Activated T-helper 2 cell treated with anti-CD3 and anti-CD28 coated beads, Interferon-gamma antibody, Interleukin-2, Interleukin-4, amounts not matched to agents 10 μg/mL and 5 μg/mL and 100 μg/mL, durations not matched to agents 14 hours and 24 hours and 36 hours (primary cell): ENCODE measurements at places on chromosomes 1 and 21.

- DNase-seq: no peak
These were observed 50.9 kb upstream of the PTGS2 start for GRCh38 chr1:186730951-186731729.

GRCh38 chr1:58989845-58990244 lies 206.0 kb upstream of the JUN start:
- DNase-seq: no peak

DNA sequence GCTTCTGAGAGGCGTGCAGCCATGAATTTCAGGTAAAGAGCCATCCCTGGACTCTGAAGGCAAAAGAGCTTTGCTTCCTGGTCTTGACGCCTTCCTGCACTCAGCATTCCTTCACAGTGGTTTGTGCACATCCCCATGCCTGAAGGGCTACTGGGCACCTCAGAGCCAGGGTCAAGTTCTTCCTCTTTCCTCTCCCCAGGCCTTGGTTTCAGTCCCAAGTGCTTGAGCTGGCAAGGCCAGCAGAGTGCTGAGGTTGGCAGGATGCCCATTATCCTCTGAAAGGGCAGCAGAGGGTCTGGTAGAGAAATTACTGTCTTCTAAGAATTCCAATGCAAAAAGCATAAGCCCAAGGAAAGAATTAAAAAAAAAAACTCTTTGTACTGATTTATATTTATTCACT lies 1064.9 kb downstream of the TTLL7 start:
- DNase-seq: no peak

DNA sequence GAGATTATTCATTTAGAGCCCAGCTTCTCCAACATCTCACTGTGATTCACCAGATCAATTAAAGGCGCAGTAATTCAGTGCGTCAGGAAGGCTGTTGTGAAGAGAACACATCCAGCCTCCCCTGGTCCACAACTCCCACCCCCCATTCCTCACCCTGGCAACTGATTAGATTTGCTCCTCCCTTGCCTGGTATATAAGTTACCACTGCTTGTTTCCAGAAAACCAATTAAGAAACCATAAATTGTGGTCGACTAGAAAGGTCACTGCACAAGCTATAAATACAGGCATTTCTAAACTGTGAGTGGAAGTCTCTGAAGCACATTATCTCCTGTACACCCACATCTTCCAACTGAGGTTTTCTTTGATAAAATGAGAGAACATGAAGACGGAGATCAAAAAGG lies 41.9 kb downstream of the FAM163A start:
- DNase-seq: no peak

- DNase-seq: no peak
These were observed 244.7 kb downstream of the PTPRU start for GRCh38 chr1:29481031-29481430.

GRCh38 chr21:28485301-28486022 lies 507.2 kb downstream of the LTN1 start:
- no peak for DNase-seq

- DNase-seq: no peak
These were observed 21.5 kb downstream of the CDC73 start for GRCh38 chr1:193143285-193143684.

DNA sequence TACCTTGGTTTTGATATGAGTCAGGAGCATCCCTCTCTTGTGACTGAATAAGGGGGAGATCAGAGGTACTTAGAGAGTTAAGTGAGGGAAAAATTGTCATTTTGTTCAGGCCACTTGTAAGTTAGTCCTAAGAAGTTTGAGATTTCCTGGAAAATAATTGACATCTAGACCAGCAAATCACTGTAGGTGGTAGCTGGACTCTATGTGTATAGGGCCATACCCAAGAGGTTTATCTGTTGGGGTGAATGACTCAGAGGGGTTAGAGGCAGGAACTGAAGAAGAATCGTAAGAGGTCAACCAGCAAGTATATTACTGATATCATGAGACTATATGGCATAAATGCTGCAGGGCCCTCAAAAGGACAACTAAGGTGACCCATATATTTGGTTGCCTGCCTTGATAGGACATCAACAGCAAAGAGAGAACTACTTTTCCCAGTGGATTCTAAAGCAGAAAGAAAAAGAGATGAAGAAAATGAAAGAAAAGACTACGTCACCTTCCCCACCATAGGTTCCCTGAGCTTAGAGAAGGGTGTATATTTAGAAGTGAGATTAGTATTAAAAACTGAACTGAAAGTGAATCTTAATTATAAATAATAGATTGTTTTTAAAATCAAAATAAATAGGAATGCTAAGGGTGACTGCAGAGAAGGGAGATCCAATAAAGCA lies 8.0 kb upstream of the RNPC3 start:
- no peak for DNase-seq

DNA sequence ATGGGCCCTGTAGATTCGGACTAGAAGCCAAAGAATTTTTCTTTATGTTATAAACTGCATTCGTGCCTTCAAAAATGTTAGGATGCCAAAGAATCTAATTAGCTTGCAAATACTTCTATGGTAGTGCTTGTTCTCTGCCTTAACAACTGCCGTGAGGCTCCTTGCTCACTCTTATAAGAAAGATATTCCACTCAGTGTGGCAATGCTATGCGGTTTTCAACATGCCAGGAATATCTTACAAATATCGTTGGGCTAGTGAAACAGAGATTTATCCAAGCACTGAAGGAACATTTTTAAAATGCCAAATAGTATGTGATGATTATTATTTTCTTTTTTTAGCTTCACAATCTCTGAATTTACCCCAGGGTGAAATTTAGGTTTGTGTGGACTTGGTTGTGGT lies 198.2 kb downstream of the GREM2 start:
- DNase-seq: no peak

- DNase-seq: no peak
These were observed 185.1 kb upstream of the GREM2 start for GRCh38 chr1:240797050-240797449.

DNA sequence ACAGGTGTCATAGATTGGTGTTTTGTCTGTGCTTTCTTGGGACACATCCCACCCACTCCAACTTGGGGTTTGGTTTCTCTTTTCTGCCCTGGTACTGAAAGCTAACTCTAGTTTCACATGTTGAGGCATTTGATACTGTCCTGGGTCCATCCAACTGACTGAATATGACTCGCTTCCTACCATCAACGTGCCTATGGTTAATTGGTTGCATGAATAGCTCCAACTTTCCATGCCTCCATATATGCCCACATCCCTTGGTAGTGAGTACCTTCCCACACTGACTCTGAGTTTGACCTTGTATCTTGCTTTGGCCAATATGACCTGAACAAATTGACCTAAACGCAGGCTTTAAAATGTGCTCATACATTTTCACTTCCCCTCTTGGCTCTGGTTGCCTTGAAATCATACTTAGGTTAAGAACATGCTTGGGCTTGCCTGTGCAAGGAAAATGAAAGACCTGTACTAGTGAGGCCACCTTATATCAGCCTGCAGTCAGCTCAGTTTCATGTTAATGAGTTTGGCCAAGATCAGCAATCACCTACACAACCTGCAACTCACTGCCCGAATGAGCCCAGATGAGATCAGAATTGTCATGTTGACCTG lies 81.0 kb upstream of the KCNK2 start:
- no peak for DNase-seq

GRCh38 chr1:37358992-37359391 lies 115.4 kb upstream of the ZC3H12A start:
- no peak for DNase-seq

DNA sequence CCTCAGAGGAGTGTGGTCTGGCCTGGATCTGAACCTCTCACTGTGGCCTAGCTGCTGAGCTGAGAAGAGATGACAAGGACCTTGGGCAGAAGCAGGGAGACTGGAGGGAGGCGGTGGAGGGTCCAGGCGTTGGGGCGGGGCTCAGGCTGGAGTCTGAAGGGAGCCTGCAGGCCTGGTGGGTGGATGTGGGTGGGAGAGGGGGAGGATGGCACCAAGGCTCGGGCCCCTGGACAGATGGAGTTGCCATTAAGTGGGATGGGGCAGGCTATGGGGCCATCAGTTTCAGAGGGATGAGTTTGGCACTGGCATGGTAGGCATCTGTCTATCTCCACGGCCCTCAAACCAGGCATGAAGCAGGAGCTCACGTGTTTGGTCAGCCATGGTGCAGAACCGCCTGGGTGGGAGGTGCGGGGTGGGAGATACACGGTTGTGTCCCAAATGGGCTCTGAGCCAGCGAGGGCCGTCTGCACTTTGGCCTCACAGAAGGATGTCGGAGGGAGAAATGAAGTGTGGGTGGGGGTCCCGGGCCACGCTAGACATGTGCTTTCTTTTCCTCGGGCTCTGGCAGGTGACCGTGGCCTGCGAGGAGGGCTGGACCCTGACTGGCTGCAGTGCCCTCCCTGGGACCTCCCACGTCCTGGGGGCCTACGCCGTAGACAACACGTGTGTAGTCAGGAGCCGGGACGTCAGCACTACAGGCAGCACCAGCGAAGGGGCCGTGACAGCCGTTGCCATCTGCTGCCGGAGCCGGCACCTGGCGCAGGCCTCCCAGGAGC lies 23.6 kb downstream of the PCSK9 start:
- no peak for DNase-seq

GRCh38 chr1:202964791-202965410 lies 2.2 kb downstream of the CYB5R1 start:
- DNase-seq: no peak

DNA sequence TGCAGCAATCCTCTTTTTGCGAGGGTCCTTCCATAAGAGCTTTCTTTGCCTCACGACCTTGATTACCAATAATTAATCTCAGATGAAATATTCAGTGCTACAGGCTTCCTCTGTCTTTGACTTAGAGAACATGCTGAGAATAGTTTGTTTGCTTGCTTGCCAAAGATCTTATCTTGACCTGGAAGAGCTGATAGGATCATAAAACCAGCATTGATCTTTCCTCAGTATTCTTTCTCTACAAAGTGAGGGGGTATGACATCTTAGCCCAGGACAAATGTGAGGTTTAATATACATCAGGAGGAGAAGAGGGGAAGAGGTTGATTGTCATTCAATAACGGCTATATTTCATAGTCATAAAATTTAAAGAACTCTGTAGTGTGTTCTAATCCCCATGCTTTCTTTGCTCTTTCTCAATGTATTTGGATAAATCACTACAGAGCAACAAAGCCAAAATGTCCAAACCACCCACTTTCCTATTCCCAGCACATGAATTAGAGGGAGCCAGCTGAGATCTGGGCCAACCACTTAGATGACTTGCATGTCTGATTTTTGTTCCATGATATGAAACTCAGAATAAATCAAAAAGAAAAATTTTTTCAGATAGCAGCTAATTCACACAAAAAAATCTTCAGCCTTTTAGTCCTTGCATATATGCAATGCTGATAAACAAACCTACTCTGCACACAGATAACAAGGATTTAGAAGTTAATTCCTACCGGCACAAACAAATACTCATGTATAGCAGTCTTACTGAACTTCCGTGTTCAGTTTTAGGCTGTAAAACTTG lies 50.5 kb upstream of the IPO9 start:
- no peak for DNase-seq

DNA sequence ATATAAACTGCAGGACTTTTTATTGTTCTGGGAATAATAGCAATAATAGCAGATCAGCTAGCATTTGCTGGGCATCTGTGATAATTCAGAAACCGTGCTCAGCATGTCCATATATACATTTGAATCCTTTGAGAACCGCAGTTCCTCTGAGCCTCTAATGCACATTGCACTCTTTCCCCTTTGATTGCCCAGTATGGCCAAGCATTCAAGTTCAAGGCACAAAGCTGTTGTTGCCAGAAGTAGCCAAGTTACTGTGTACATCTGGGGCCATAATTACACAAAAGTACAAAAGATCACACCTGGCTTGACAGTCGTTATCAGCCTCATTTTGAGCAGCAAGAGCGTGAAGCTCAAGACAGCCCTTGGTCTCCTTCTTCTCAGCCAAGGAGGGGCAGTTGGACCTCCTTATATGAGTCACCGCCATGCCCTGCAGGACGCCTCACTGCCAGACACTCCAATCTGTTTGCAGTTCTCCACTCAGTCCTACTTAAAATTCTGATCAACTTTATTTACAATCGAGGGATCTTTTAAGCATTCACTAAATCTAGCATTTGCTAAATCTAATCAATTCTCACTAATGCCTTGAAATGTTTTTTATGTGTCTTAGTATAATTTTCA lies 216.0 kb downstream of the SLC35F3 start:
- DNase-seq: no peak

- no peak for DNase-seq
These were observed 641.8 kb downstream of the MATN1 start for GRCh38 chr1:30081379-30082102.

DNA sequence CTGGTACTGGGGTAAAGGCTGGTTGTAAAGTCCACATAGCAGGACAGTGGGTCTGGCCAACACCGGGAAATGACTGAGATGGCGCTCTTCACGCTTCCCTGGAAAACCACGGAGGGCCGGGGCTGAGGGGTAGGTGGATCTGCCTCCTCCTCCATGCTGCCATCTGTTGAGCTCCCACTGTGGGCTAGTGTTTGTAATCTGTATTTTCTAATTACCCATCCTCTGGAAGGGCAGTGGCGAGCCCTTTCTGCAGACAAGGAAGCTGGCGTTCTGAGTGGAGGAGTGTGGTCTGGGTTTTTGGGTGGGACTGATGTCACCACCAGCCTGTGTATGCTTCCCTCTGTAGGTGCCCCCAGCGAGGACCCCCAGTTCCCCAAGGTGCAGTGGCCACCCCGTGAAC lies 34.1 kb upstream of the LHX4 start:
- DNase-seq: no peak

DNA sequence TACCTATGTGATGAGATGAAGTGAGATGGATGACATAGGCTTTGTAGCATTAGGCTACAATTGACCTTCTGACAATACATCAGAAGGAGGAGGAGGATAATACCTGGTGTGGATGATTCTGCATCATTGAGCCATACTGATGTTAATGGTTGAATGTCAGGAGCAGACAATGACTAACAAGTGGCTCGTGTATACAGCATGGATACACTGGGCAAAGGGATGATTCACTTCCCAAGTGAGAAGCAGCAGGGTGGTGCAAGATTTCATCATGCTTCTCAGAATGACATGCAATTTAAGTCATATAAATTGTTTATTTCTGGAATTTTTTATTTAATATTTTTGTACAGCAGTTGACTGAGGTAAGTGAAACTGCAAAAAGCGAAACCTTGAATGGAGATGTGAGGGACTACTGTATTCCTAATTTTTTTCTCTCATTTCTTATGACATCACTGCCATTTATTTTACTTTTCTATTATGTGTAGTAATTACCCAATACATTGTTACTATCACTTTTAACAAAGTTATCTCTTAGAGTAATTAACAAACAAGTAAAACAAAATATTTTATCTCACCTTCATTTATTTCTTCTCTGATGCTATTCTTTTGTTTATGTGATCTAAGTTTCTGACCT lies 34.4 kb upstream of the COP1 start:
- DNase-seq: no peak

- DNase-seq: no peak
These were observed 28.4 kb upstream of the EDN2 start for GRCh38 chr1:41512701-41513382.

GRCh38 chr1:76330991-76331603 lies 256.6 kb downstream of the ST6GALNAC3 start:
- peak; percentile 19 for DNase-seq

DNA sequence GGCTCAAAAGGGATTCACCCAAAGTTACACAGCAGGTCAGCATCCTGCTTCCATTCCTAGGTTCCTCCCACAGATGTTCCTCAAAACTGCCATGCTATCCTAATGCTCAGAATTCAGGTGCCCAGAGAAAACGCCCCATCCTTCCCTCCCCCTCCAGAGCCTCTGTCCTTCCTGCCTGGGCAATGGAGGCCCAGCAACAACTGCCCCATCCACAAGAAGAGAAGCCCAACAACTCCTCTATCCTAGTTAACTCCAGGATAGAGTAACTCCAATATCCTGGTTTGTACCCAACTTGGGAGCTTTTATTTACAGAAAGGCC lies 16.9 kb downstream of the COL9A2 start:
- no peak for DNase-seq
